Activated T-cell treated with anti-CD3 and anti-CD28 coated beads, Interleukin-2, amount 50 U/mL, for 72 hours (primary cell): ENCODE measurements at places on chromosomes 3 and 15. TPM values are rescaled to one million over a fixed set of nuclear protein-coding genes. Genes with fewer than 3 reads are reported as not detected.
A peak's percentile ranks its signal among the peaks of the same experiment; 100 is the strongest.

The MAGEL2 gene
- total RNA-seq = not detected

The SLC51B gene
- total RNA-seq = not detected

The C3orf70 gene
- total RNA-seq = 0.05 TPM

The SAMMSON gene
- total RNA-seq = not detected

The EPHA6 gene
- total RNA-seq = not detected

DNA sequence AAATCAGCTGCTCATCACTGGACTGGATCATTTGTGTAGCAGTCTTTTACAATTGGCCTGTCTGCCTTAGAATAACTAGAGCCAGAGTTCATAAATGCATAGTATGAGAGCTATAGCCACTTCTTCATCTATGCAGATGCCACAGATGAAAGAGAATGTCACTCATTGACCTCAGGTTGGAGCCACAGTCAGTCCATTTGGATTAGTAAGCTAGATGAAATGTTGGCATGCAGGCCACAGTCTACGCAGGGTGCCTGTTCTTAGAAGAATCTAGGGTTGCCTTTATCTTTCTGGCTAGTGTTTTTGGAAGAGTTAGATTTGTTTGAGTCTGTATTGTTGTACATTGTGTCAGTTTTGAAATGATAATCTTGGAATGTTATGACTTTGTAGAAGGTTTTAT lies 25.4 kb upstream of the EDEM1 start:
- H3K27ac ChIP-seq = peak overlapping the region; percentile 39
- peak overlapping the region; percentile 40 for H3K4me3 ChIP-seq
- peaks cover 1% of the 10 kb centered on the region for H3K36me3 ChIP-seq
- peaks cover 65% of the 10 kb centered on the region for H3K4me1 ChIP-seq
- DNase-seq = no peak

DNA sequence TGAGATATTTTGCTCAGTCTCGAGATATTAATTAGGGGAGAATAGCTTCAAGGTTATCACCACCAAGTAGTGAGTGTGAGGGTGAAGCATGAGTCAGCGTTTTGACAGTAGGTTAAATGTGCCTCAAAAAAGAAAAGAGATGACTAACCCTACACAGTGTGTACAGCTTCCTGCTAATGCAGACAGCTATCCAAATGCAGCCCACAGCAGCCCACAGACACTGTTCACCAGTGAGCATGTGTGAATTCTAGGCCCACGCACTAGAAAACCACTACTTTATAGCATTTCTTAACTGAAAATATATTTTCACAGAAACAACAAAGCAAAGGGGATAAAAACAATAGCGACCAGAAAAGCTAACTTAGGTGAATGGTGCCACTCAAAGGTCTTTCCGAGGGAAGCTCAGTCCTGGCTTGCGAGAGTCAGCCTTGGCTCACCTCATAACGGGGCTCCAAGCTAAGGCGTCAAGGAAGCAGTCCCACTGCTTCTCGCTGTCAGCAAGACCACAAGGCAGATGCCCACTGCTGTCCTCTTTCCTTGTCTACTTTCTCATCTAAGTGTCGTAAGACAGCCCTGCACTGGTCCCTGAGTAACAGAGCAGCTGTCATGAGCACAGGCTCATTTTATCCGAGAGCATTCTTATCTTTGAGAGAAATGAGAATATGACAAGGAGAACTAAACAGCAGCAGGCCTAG lies 47.6 kb downstream of the TXNRD3 start:
- peaks cover 2% of the 10 kb centered on the region for H3K27me3 ChIP-seq
- peaks cover 14% of the 10 kb centered on the region for H3K4me1 ChIP-seq
- H3K36me3 ChIP-seq = no peaks in the 10 kb centered on the region
- no peak overlapping the region for H3K4me3 ChIP-seq

DNA sequence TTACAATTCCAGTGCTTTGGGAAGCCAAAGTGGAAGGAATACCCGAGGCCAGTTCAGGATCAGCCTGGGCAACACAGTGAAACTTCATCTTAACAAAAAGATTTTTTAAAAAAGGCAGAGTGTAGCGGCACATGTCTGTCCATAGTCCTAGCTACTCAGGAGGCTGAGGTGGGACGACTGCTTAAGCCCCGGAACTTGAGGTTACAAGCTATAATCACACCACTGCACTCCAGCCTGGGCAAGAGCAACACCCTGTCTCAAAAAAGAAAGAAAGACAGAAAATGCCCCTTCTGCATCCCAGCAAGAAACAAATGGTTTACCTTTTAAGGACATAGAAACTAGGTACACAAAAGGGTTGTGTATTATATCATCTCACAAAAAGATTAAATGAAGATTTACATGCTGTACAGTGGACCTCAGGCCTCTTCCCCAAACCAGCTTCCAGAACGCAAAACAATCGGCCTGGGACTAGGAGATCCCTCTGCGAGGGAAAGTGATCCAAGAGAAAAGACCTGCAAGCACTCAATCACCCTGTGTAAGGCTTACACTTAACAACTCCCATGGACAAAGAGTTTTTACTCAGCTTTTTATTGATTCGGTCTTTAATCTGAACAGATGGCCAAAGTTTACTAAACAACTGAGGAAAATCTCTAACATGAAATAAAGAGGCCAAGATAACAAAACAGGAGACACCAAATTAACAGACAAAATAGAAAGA lies 21.2 kb downstream of the TFDP2 start:
- no peaks in the 10 kb centered on the region for H3K4me1 ChIP-seq
- peak overlapping the region; percentile 62 for H3K27ac ChIP-seq
- H3K4me3 ChIP-seq = no peak overlapping the region
- H3K27me3 ChIP-seq = no peaks in the 10 kb centered on the region
- no peak for DNase-seq

GRCh38 chr3:157581371-157581770 lies 78.2 kb upstream of the VEPH1 start:
- no peak overlapping the region for H3K4me3 ChIP-seq
- H3K36me3 ChIP-seq = no peaks in the 10 kb centered on the region
- DNase-seq = no peak
- H3K4me1 ChIP-seq = no peaks in the 10 kb centered on the region
- H3K27me3 ChIP-seq = no peaks in the 10 kb centered on the region

DNA sequence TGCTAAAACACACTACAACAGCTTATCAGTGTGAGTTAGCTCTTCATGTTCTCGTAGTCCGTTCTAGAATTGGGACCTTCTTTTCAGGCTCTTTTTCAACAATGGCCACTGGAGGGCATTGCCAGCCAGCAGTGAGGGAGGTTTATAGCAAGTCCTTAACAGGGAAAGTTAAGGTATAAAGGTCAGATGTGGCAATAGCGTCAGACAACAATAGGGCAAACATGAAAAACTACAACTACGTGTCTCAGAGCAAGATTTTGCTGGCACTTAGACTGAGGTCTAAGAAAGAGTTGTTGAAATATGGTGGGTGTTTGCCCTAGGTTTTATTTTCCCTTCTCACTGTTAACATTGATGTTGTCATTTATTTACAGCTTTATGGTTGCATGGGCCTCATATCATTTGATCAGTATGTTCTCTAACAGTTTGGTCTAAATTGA lies 161.4 kb downstream of the GMNC start:
- no peak overlapping the region for H3K27ac ChIP-seq
- peaks cover 56% of the 10 kb centered on the region for H3K27me3 ChIP-seq
- H3K36me3 ChIP-seq = no peaks in the 10 kb centered on the region
- no peak overlapping the region for H3K4me3 ChIP-seq

- peak overlapping the region; percentile 87 for H3K27ac ChIP-seq
- H3K36me3 ChIP-seq = peaks cover 15% of the 10 kb centered on the region
- H3K27me3 ChIP-seq = no peaks in the 10 kb centered on the region
- no peak overlapping the region for H3K4me3 ChIP-seq
- peaks cover 54% of the 10 kb centered on the region for H3K4me1 ChIP-seq
Observed at GRCh38 chr15:85727068-85727467, 67.7 kb downstream of the KLHL25 start.

DNA sequence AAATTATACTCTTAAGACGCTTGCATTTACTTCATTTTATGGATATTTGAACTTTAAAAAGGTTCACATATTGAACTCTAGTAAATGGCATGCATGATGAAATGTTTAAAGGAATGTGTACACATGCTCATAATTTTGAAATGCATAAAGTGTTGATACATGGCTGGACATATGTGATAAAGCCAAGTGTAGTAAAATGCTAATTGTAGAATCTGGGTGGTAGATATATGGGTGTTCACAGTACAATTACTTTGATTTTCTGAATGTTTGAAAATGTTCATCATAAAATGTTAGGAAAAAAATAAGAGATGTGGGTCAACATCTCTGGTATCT lies 4.2 kb upstream of the EFHB start:
- peaks cover 43% of the 10 kb centered on the region for H3K4me1 ChIP-seq
- H3K36me3 ChIP-seq = peaks cover 8% of the 10 kb centered on the region
- no peak overlapping the region for H3K4me3 ChIP-seq
- peaks cover 29% of the 10 kb centered on the region for H3K27me3 ChIP-seq
- DNase-seq = no peak

DNA sequence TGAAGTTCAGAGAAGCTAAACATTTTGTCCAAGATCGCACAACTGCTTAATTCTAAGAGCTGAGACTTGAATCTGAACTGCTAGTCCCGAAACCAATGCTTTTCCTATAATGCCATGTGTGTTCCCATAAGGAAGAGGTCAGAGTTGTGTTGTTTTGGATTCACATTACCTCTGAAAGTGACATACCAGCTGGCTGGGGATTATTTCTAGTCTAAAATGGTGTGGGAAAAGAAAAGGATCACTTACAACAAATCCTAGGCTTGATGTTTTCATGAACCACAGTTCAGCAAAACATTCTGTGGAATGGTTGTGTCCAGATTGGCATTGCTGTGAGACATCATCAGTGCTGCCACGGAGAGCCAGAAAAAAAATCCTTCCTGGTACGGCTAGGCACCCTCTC lies 35.0 kb upstream of the LRRC3B start:
- H3K4me1 ChIP-seq = no peaks in the 10 kb centered on the region
- no peaks in the 10 kb centered on the region for H3K36me3 ChIP-seq
- no peak for DNase-seq

GRCh38 chr15:71424765-71425164 lies 309.5 kb downstream of the THSD4 start:
- peaks cover 6% of the 10 kb centered on the region for H3K27me3 ChIP-seq
- no peak for DNase-seq
- H3K27ac ChIP-seq = no peak overlapping the region
- H3K4me1 ChIP-seq = no peaks in the 10 kb centered on the region

- H3K4me1 ChIP-seq = peaks cover 16% of the 10 kb centered on the region
- peaks cover 8% of the 10 kb centered on the region for H3K27me3 ChIP-seq
- H3K27ac ChIP-seq = no peak overlapping the region
Observed at GRCh38 chr3:33791477-33792166, 6.8 kb upstream of the PDCD6IP start.

- no peak for DNase-seq
- no peak overlapping the region for H3K4me3 ChIP-seq
- H3K27ac ChIP-seq = no peak overlapping the region
- no peaks in the 10 kb centered on the region for H3K27me3 ChIP-seq
- H3K36me3 ChIP-seq = no peaks in the 10 kb centered on the region
Observed at GRCh38 chr3:52084216-52084945, 28.0 kb upstream of the DUSP7 start.

DNA sequence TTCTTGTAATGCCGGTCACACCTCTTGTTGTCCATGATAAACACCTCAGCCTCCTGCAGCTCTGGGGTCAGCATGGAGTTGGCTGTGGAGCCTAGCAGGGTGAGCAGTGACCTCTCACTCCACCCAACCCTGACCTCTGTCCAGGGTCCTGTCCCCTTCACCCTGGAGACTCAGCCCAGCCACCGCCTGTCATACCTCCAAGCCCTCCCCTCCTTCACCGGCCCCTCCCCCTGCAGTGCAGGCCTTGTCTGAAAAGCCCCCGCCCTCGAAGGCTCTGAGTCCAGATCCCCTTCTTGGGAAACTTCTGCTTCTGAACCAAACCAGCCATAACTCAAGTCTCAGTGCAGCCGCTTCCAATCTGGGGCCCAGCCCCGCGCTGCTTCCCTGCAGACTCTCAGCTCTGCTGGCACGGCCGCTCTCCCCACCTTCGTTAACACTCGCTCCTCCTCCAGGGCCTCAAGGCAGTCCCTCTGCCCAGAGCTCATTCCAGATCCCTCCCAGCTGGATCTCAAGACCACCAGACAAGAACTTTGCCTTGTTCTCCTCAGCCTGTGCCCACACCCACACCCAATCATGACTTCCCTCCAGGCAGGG lies 25.4 kb upstream of the PRSS50 start:
- no peak overlapping the region for H3K27ac ChIP-seq
- no peak overlapping the region for H3K4me3 ChIP-seq
- H3K4me1 ChIP-seq = no peaks in the 10 kb centered on the region
- H3K36me3 ChIP-seq = no peaks in the 10 kb centered on the region
- no peaks in the 10 kb centered on the region for H3K27me3 ChIP-seq

DNA sequence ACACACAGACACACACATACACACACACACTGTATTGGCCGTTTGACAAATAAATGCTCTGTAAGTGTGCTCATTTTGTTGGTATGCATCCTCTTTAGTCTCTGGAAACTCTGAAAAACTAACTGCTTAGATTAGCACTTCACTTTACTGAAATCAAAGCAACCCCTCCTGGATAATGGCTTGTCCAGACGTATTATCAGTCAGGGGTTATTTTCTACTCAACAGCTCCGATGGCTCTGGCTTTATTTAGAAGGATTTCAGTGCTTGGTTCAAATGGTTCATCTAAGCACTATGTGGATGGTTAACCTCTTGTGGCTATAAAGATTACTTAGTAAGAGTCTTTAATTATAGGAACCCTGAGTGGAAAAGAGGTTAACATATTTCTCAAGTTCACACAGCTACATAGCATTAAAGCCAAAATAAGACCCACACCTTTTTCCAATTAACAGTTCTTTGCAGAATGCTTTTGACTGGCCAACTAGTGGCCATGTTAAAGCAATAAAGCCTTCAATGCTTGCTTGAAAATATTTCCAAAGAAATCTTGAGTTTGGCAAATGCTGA lies 516.1 kb upstream of the NAALADL2 start:
- no peak overlapping the region for H3K27ac ChIP-seq
- DNase-seq = no peak
- no peaks in the 10 kb centered on the region for H3K36me3 ChIP-seq

DNA sequence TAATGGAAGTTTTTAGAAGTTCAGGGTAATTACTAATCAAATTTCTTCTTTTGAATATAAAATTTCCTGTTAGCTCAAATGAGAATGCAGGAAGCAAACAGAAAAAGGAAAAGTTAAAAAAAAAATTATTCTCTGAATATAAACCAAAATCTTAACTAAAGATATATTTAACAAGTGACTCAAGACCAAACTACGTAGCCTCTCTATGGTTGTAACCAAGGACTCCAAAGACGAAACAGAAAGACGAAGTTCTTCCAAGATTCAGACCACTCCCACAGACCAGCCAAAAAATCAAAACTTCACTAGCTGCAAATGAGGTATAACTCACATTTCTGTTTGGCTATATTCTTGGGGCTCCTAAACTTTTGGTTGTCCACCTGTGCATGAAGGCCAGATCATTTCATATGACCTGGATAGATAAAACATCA lies 846.5 kb upstream of the ALCAM start:
- no peak for DNase-seq
- H3K4me3 ChIP-seq = no peak overlapping the region
- no peaks in the 10 kb centered on the region for H3K4me1 ChIP-seq
- H3K27ac ChIP-seq = no peak overlapping the region
- H3K36me3 ChIP-seq = no peaks in the 10 kb centered on the region

- H3K27me3 ChIP-seq = no peaks in the 10 kb centered on the region
- no peaks in the 10 kb centered on the region for H3K36me3 ChIP-seq
- peak overlapping the region; percentile 35 for H3K27ac ChIP-seq
- no peak overlapping the region for H3K4me3 ChIP-seq
Observed at GRCh38 chr3:142366434-142366833, 81.4 kb downstream of the XRN1 start.
